ENCODE measurements at places on chromosomes 4 and X. TPM values are rescaled to one million over a fixed set of nuclear protein-coding genes. Genes with fewer than 3 reads are reported as not detected.

Gene RRH
- not detected for total RNA-seq

Gene AADAT
- total RNA-seq: 8.5 TPM

Gene BBS12
- total RNA-seq: 4.4 TPM

Gene SMIM31
- not detected for total RNA-seq

Gene POLN
- 0.59 TPM for total RNA-seq

Gene SERTM2
- total RNA-seq: not detected

Gene SNX12
- total RNA-seq: 39.7 TPM

Gene COL4A6
- total RNA-seq: 2.0 TPM

Gene PNMA6F
- total RNA-seq: not detected

Gene UGT2B11
- total RNA-seq: not detected

Gene EDA2R
- 3.2 TPM for total RNA-seq

Gene GRSF1
- total RNA-seq: 51.6 TPM

Gene ITGB1BP2
- 3.4 TPM for total RNA-seq

Gene BEX1
- total RNA-seq: 6.2 TPM

Gene STAP1
- not detected for total RNA-seq

Gene PDE6B
- total RNA-seq: 2.5 TPM

Gene KIF4A
- 17.7 TPM for total RNA-seq

Gene EOLA2
- total RNA-seq: 21.2 TPM

Gene APLN
- 0.34 TPM for total RNA-seq

Gene SHROOM4
- total RNA-seq: 0.59 TPM

Gene PLXNA3
- 17.8 TPM for total RNA-seq

Gene SPANXN3
- not detected for total RNA-seq

Gene VEGFC
- 23.2 TPM for total RNA-seq

Gene ZNF185
- 6.6 TPM for total RNA-seq

Gene PDLIM3
- total RNA-seq: 7.9 TPM

Gene SPANXD
- not detected for total RNA-seq

Gene SRPK3
- 0.59 TPM for total RNA-seq

Gene HGFAC
- not detected for total RNA-seq

Gene TLR6
- total RNA-seq: 0.45 TPM

Gene TCEAL3
- 12.3 TPM for total RNA-seq

Gene HS6ST2
- total RNA-seq: 1.5 TPM

Gene HSD17B13
- total RNA-seq: under 0.01 TPM

Gene MTCP1
- total RNA-seq: 1.5 TPM

Gene TMEM156
- 1.8 TPM for total RNA-seq

Gene GBA3
- not detected for total RNA-seq

Gene CCDC120
- 0.50 TPM for total RNA-seq

Gene RBM10
- total RNA-seq: 54.7 TPM

Gene ADRA2C
- 0.17 TPM for total RNA-seq

Gene CCDC158
- under 0.01 TPM for total RNA-seq

Gene DAPP1
- total RNA-seq: not detected

Gene GEMIN8
- 21.3 TPM for total RNA-seq

Gene SMIM10L2A
- total RNA-seq: 0.17 TPM

Gene BEX2
- total RNA-seq: 0.89 TPM

Gene TRAM1L1
- 3.9 TPM for total RNA-seq

Gene CLCN4
- 2.9 TPM for total RNA-seq

Gene CD38
- under 0.01 TPM for total RNA-seq

Gene RHOXF2
- not detected for total RNA-seq

Gene UGT2B7
- not detected for total RNA-seq

Gene PCDH18
- total RNA-seq: 73.0 TPM

Gene FGFBP2
- total RNA-seq: not detected

Gene TBCK
- total RNA-seq: 13.6 TPM

Gene NLRP2B
- not detected for total RNA-seq

Gene RPS6KA6
- total RNA-seq: 0.74 TPM

Measured in bronchus fibroblast of lung (primary cell).